ENCODE measurements at places on chromosomes 3 and 15. TPM values are rescaled to one million over a fixed set of nuclear protein-coding genes. Genes with fewer than 3 reads are reported as not detected.

Gene ZMYND10
- 4.1 TPM for total RNA-seq

Gene A4GNT
- not detected for total RNA-seq

Gene NR2E3
- total RNA-seq: not detected

Gene MINAR1
- total RNA-seq: 0.55 TPM

Gene KCNMB2
- not detected for total RNA-seq

Gene MASP1
- not detected for total RNA-seq

Gene QRICH1
- 150 TPM for total RNA-seq

Gene CAV3
- total RNA-seq: not detected

Gene USP50
- not detected for total RNA-seq

Gene KLHL40
- total RNA-seq: not detected

Gene RTP4
- total RNA-seq: 3.6 TPM

Gene ATP11B
- 105 TPM for total RNA-seq

Gene GPR171
- total RNA-seq: 31.2 TPM

Gene PROS1
- total RNA-seq: 1.8 TPM

Gene RPL15
- total RNA-seq: 2,637 TPM

Gene KLHL6
- total RNA-seq: 72.9 TPM

GRCh38 chr3:141055536-141056445, 4.6 kb downstream of the SPSB4 start:
- no peak for DNase-seq

GRCh38 chr3:10223676-10224639, 24.3 kb upstream of the TATDN2 start:
- no peak for DNase-seq

- no peak for DNase-seq
Observed at GRCh38 chr3:168213920-168214319, 118.2 kb upstream of the GOLIM4 start.

DNA sequence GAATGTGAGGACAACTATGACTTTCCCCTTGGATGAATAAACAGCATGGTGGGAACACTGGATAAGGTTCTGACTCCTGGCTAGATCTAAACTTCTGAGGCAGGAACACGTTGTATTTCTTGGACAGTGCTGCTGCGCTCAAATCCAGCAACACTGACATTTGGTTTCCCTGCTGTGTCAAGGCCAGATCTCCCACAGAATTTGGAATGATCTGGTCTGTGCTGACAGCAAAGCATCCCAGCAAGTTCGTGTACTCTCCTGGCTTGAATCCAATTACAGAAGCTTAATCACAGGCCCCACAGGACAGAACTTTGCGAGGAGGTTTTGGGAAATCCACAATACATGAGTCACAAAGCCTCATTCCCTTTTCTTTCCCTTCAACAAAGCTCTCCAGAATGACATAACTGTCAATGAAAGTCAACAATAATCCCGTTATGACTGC, 92.5 kb downstream of the ADAMTS9 start:
- DNase-seq: no peak

GRCh38 chr3:147640781-147641180, 231.6 kb downstream of the ZIC1 start:
- DNase-seq: no peak

DNA sequence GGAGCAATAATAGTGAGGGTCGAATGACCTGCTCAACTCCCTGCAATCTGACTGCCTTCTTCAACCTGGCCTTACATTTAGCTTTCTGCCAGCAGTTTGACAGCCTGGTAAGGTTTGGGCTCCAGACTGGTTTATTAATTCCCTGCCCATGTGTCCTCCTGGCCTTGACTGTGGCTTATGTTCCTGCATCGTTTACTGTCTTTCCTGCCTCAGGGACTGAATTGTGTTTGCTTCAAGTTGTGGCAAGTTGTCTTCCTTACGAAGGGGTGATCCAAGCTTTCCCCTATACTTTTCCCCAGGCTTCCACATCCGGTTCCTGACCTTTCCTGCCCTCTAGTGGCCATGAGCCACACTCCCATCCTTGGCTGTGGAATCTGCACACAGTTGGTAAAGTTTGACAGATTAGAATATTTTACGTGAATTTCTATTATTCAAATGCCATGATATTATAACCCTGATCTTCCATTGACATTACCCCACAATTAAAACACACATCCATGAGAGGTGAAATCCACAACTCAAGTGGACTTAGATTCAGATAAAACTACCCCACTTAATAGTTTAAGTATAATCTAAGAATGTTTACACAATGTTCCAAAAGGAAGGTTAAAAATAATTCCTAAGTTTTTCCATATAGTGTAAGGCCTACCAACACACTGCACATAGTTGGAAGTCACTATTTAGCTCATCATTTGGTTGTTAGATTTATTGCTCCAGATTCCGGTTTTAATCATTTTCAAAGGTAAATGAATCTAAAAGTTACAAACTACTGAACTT, 95.7 kb downstream of the NEDD4 start:
- peak; percentile 10 for DNase-seq

- DNase-seq: no peak
Observed at GRCh38 chr3:68666429-68667136, 265.8 kb downstream of the TAFA4 start.

DNA sequence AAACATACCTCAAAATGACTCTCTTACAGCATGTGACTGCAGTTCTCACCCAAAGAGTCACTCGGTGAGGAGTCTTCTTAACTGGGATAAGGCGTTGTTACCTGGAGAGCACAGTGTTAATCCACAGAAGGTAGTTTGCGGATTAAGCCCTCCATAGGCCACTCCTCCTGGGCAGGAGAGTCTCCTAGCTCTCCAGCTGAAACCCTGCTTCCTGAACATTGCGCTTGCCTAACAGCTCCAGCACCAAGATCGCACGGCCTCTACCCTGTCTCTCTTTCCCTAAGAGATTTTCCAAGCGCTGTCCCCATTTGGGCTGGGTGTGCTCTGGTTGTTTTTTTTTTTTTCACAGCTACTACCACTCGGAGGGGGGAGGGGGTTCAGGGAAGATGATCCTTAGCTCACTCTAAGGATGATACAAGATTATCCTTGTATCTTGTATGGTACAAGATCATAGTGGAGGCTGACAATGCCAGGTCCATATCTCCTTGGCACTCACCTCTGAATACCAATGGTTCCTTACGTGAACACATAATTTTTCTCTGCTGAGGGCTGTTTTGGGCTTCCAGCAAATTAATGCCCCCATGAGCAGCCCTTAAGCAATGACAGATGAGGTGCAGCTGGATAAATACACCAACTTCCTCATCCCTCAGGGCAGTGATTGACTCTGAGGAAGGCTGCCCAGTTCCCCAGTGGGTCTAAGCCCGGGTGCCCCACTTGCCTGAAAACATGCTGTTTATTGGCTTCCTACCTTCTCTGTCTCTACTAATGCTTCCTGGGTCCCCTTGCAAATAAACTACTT, 185.2 kb upstream of the TSC22D2 start:
- DNase-seq: no peak

GRCh38 chr15:68885070-68885469, 45.3 kb upstream of the SPESP1 start:
- no peak for DNase-seq

GRCh38 chr3:17088602-17089313, 204.0 kb downstream of the PLCL2 start:
- DNase-seq: no peak

DNA sequence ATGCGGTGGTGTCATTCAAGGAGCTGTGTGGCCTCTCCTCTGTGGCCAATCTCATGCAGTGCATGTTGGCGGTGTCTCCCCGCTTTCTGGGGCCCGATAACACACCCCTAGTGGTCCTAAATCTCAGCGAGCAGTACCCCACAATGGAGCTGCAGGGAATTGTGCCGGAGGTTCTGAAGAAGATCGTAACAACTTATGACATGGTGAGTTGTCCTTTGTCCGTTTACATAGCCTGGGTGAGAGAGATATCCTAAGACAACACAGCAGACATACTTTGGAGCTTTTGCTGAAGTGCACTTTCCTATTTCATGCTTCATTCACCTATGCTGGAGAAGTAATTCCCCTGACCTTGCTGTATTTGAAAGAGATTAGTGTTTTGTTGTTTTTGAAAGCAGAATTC, 130.0 kb downstream of the PLCL2 start:
- no peak for DNase-seq

GRCh38 chr3:193130576-193130975, 110.4 kb upstream of the PLAAT1 start:
- no peak for DNase-seq

GRCh38 chr3:146159616-146160320, 1.2 kb downstream of the PLOD2 start:
- DNase-seq: no peak

GRCh38 chr3:111081008-111081545, 9.5 kb downstream of the NECTIN3 start:
- DNase-seq: no peak

DNA sequence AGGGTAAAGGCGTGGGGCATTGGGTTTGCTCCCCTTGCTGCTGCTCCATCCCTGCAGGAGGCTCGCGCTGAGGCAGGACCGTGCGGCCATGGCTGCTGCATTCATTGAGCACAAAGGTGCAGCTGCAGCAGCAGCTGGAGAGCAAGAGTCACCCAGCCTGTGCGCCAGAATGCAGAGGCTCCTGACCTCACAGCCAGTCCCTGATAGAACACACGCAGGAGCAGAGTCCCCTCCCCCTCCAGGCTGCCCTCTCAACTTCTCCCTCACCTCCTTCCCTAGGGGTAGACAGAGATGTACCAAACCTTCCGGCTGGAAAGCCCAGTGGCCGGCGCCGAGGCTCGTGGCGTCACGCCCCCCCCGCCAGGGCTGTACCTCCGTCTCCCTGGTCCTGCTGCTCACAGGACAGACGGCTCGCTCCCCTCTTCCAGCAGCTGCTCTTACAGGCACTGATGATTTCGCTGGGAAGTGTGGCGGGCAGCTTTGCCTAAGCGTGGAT, 47.0 kb downstream of the PGPEP1L start:
- no peak for DNase-seq

- no peak for DNase-seq
Observed at GRCh38 chr3:14849638-14850230, 31.0 kb downstream of the FGD5 start.

DNA sequence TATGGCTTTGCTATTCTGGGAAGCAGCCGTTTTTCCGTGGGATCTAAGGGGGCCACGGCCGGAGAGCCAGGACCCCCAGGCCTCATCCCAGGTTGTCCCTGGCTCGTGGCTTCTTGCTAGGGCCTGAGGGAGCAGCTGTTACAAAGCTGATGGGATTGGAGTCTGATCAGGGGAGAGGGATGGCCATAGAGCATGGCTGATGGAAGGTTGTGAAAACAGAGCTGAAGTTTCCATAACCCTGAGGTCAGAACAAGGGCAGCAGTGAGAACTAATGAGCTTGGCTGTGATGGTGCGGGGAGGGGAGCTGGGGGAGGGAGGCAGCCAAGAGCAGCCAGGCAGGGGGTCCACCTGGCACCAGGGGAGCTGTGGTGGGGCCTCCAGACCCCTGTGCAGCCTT, 63.0 kb downstream of the LINGO1 start:
- DNase-seq: no peak

GRCh38 chr15:93837450-93837849, 393.9 kb upstream of the MCTP2 start:
- DNase-seq: no peak

DNA sequence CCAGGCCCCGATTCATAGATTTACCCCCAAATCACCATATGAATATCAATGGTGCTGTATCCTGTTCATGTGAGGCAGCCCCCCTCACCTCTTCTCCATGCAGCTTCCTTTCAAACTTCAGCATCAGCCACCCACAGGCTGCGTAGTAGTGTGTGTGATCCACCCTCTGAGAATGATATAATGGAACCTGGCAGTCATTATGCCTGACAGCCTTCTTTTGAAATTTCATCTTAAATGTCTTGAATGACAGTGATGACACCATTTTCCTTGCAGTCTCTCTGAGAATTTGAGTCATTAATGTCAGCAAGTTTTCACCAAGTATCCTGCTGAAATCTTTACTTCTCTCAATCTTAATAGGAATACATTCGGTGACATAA, 3.5 kb upstream of the CLRN1 start:
- DNase-seq: no peak

- DNase-seq: no peak
Observed at GRCh38 chr15:45606413-45606812, 19.2 kb downstream of the BLOC1S6 start.

DNA sequence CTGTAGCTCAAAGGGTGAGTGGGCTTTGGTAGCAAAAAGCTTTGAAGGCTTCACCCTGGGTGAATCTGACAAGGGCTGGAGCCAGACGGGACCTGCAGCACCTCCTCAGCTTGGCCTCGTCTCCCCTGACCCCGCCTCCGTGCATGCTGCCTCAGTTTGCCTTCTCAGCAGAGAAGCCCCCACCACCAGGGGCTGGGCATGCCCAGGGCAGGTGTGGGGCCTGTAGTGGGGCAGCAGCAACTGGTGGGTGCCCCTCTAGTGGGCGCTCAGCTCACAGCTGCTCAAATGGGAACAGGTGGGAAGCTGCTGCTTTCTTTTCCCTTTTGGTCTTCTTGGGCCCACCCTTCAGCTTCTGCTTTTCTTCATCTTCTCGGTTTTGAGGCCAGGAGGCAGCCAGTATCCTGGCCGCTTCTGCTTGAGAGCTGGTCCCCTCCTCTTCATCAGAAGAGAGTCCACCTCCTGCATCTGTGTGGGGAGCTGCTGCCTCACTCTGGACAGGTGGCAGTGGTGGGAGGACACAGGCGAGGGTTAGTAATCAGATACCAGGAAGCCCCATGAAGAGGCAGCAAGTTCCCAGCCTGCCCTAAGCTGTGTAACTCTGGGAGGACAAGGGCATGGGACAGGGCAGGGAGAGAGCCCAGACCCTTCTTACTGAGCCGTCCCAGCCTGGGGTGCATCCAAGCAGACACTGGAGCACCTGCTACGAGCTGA, 21.0 kb downstream of the TMEM43 start:
- DNase-seq: no peak

DNA sequence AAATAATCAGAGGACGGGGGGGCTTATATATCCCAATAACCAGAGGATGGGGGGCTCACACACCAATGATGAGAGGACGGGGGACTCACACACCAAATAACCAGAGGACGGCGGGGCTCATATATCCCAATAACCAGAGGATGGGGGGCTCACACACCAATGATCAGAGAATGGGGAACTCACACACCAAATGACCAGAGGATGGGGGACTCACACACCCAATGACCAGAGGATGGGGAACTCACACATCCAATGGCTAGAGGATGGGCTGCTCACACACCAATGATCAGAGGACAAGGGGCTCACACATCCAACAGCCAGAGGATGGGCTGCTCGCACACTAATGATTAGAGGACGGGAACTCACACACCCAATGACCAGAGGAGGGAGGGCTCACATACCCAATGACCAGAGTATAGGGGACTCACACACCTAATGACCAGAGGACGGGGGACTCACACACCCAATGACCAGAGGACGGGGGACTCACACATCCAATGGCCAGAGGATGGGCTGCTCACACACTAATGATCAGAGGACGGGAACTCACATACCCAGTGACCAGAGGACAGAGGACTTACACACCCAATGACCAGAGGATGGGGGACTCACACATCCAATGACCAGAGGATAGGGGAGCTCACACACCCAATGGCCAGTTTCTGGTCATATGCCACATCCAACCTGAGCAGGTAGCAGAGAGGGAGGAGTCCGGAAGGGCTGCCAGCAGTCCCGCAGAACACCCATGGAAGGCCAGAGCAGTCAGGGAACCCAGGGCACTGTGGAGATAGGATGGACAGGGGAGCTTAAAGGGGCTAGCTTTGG, 10.6 kb downstream of the RAB6B start:
- DNase-seq: no peak

Measured in activated naive CD4-positive, alpha-beta T cell treated with anti-CD3 and anti-CD28 coated beads, Interleukin-2, amount 50 U/mL, for 72 hours (primary cell).